NCI-H1417 treated with DMSO at 0.1 percent for 48 hours (cell line): ENCODE measurements at places on chromosomes 11 and 22.

GRCh38 chr11:72840780-72841179 lies 26.6 kb downstream of the ATG16L2 start:
- DNase-seq = no peak

- DNase-seq = no peak
These were observed 321.6 kb downstream of the AASDHPPT start for GRCh38 chr11:106399076-106399511.

DNA sequence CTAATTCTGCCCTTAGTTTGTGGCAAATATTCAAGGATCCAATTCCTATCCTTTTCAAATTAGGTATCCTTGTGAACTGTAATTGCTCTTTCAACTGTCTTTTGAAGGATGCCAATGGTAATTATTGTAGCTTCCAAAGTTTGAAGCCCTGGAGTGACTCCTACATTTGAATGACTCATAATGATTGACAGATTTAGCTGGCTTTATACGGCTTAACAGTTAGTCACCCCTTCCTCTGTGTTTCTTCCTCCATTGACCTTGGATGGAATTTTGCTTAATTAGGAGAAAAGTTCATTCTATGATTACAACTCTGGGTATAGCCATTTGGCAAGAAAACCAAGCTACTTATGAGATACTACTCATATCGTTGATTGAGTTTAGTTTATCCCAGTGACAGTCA lies 639.3 kb upstream of the KIRREL3 start:
- DNase-seq = no peak

DNA sequence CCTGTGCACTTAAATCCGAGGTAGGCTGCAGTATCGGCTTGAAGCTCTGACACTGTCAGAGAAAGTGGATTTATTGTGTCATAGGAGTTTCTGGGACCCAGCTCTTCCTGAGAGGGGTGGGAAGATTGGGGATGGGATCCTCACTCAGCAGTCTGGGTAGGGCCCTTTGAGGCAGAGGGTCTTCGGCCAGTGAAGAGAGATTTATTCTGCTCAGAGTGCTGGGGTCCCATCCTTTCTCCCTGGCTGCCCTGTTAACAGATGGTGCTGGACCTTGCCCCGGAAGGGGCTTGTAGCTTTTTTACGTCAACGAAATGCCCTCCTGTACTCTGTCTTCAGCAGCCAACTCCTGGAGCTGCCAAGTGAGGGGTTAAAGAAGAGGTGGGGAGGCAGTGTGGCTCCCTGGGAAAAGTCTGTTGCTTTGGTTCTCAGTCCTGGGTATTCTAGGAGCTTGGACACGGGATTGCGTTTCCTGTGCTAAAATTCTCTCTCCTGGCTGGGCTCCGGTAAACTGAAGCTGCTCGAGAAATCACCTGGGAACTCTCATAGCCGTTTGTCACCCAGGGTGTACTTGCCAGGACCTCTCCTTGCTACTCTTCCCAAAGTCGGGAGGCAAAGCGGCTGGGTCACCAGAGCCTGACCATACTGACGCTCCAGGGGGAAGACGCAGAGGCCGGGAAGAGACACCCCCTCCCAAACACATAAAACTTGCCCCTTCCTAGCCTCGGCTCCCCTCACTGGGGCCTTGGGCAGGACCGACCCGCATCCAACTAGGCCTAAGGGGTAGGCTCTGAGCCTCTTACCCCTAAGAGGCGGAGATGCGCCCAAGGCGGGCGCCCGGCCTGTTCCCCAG lies 806 bp upstream of the SMDT1 start:
- DNase-seq = no peak

DNA sequence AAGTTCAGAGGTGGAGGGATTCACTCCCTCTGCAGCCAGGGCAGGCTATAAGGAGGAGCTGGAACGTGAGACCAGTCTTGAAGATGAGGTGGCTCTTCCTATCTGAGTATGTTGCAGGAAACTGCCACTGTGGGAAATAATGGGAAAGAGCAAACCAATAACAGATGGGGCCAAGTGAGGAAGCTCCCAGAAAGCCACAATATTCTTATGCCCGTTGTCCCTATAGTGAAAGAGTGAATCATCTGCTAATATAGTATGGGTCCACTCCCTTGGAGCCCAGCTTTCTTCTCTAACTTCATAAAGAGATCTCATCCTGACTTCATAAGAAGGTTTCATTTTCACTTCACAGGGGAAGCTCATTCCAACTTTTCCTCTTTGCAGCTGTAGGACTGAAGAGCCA lies 206.4 kb downstream of the BLID start:
- DNase-seq = no peak

GRCh38 chr11:125082611-125083311 lies 19.7 kb downstream of the SLC37A2 start:
- DNase-seq = no peak

- no peak for DNase-seq
These were observed 609 bp downstream of the MAPK11 start for GRCh38 chr22:50269573-50269969.

DNA sequence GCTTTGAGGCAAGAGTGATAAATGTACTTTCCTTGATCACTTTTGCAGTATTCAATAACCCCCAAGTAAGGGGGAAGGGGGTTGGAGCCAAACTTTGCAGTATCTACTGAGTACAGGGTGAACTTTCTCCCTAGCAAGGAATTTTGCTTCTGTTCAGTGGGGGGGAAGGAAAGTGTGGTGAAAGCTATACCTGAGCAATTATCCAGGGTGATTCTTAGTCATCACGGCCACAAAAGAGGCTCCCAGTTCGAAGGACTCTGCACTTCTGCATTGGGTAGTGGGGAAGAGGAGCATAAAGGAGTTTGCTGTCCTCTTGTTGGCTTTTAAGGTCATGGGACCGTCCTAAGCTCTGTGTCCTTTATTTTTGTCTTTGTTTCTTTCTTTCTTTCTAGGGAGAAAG lies 346.5 kb upstream of the SYN3 start:
- DNase-seq = no peak

DNA sequence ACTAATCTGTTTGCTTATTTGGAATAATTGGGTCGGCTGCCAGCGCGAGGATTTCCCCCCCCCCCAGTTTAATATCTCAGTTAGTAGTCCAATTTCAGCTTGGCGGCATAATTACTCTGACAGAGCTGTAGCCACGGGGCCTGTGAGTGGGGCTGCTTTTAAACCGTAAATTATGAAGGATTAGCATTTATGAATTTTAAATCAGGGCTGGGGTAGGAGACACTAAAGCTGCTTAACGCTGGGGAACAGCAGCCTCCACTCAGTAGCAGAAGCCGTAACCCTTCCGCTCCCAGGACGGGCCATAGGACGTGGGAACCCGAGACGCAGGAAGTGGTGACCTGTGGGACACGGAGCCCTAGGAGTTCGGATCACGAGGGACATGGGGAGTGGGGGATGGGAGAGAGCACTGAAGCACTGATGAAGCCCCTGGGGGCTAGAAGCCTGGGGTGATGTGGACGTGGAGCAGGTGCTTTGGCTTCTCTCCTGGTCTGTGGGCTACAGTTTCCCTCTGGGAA lies 66.2 kb upstream of the LMO1 start:
- no peak for DNase-seq

DNA sequence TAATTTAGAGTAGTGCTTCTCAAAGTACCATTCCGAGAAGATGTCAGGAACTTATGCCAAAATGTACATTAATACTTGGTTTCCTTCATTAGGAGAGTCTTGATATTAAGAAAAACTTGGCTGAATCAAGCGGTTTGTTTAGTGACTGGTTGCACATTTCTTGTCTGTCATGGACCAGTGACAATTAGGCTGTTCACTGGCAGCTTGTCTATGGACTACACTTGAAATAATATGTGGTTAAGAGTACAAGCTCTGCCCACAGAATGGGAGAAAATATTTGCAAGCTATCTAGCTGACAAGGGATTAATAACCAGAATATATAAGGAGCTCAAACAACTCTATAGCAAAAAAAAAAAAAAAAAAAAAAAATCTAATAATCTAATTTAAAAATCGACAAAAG lies 24.6 kb downstream of the COA4 start:
- no peak for DNase-seq

DNA sequence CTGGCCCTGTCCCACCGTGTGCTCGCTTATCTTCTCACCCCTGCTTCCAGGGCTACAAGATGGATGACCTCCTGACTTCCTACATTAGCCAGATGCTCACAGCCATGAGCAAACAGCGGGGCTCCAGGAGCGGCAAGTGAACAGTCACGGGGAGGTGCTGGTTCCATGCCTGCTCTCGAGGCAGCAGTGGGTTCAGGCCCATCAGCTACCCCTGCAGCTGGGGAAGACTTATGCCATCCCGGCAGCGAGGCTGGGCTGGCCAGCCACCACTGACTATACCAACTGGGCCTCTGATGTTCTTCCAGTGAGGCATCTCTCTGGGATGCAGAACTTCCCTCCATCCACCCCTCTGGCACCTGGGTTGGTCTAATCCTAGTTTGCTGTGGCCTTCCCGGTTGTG lies 86.5 kb downstream of the MYO7A start:
- DNase-seq = no peak

DNA sequence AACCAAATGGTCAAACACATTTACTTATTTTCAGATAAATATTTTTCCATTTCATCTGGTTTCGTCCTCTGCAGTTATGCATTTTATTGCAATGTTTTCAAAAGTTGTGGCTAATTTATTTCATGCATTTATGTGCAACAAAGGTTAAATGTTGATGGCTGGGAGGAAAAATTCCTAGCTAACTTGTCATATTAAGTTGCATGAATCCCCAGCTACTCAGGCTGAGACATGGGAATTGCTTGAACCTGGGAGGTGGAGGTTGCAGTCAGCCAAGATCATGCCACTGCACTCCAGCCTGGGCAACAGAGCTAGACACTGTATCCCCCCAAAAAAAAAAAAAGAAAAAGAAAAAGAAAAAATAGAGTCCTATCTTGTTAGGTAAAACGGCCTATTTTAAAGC lies 1862.4 kb upstream of the RAG2 start:
- DNase-seq = no peak

DNA sequence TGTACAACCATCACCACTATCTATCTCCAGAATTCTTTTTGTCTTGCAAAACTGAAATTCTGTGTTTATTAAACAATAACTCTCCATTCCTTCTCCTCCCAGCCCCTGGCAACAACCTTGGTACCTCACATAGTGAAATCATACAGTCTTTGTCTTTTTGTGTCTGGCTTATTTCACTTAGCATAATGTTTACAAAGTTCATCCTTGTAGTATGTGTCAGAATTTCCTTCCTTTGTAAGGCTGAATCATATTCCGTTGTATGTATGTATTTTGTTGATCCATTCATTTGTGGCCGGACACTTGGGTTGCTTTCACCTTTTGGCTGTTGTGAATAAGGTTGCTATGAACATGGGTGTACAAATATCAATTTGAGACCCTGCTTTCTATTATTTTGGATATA lies 243.7 kb upstream of the TBCEL start:
- no peak for DNase-seq

DNA sequence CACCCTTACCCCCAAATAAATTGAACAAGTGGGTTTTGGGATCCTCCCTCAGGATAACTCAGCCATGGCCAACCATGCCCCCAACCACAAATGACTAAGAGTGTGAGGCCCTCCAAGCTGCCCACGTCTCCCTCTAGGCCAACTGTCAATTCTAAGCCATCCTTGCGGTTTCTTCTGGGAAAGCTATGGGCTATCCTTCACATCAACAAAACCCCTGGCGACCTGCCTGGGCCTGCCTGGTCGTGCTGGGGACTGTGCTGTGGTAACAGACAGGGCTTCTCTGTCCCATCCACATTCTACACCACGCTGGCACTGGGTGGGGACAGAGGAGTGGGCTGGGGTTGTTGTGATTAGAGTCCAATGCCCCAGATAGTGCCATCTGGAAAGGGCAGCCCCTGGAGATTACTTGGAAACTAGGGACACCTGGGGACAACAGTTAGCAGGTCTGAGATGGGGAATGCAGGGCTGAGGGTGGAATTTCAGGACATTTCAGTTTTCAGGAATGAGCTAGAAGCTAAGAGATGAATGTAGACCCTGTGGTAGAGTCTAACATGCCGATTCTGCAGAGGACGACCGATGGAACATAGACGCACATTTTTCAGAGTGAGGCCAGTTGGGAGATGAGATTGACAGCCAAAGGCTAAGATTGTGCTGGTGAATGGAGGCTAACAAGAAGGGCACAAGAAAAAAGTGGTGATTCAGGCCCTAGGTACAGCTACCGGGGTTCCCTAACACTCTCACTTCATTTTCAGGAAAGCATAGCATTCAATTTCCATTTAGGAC lies 131.9 kb downstream of the RASSF10 start:
- no peak for DNase-seq

GRCh38 chr11:95035316-95035715 lies 10.3 kb downstream of the KDM4E start:
- no peak for DNase-seq

DNA sequence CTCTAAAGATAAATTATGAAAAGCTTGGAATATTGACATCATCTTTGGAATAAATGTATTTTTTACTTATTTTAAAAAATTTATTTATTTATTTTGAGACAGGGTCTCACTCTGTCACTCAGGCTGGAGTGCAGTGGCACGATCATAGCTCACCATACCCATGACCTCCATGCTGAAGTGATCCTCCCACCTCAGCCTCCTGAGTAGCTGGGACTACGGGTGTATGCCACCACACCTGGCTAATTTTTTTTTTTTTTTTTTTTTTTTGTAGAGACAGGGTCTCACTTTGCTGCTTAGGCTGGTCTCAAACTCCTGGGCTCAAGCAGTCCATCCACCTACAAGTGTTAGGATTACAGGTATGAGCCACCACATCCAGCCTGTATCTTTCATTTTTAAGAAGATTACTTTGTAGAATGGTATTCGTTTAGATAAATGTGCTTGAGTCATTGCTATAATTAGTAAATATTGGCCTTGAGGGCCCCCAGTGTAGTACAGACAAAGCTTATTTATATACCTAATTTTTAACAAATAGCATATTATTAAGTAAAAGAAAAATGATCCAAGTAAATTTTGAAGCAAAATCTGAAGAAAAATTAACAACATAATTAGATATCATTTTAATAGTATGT lies 8.5 kb downstream of the SWAP70 start:
- no peak for DNase-seq
